Glomerular endothelial cell (primary cell): ENCODE measurements at places on chromosomes 6 and 20. TPM values are rescaled to one million over a fixed set of nuclear protein-coding genes. Genes with fewer than 3 reads are reported as not detected.

- no peak for DNase-seq
These were observed 488.4 kb downstream of the PHF3 start for GRCh38 chr6:64123761-64124633.

DNA sequence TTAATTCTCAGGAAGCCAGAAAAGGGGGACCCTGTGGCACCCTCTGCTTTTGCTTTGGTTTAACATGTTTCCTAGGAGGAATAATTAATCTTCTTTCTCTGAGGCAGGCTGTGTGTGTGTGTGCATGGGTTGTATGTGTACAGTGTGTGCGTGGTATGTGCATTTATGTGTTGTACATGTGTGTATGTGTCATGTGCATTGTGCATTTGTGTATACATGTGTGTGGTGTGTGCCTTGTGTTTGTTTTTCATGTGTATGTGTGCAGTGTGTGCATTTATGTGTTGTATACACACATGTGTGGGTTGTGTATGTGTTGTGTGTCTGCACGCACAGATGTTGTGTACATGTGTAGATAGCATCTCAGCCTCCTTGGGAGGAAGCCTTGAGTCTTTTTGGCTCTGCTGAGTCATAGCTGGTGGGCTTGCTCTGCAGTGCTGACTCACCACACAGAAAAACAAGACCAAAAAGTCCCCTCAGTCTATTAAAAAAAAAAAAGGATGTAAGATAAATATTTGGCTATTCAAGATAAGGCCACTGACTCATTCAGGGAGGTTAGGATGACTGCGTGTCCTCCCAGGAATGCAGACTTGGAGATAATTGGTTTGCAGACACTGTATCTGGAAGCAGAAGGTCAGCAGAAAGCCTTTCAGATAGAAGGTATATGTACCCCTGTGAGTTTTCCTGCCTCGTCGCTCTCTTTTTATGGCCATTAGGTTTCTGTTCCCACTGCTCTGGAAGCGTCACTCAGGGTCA lies 58.6 kb downstream of the SYNJ2 start:
- DNase-seq = peak; percentile 98

- DNase-seq = no peak
These were observed 104.9 kb upstream of the NT5E start for GRCh38 chr6:85344996-85345395.

DNA sequence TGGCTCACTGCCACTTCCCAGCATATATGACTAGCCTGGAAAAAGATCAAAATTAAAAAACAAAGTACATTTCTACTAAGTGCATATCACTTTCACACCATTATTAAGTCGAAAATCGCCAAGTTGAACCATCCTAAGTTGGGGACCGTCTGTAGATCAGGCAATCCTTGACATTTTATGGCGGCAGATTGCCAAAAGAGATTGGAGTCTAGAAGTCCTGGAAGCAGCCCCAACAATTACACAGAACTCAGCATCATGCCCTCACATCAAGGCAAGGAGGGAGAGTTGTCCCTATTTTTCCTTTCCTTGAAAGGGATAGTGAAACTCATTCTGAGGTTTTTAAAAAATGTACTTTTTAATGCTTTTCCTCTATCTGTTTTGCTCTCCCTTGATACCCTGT lies 30.7 kb downstream of the SLC22A3 start:
- no peak for DNase-seq

Gene CTAGE9
- 0.05 TPM in 1 of 2 replicates, not detected in the other for total RNA-seq

Gene RNGTT
- 10.2 and 10.3 TPM in 2 replicates for total RNA-seq
